Tibial nerve (tissue), 4 donors: ENCODE measurements at places on chromosomes 2 and 18. TPM values are rescaled to one million over a fixed set of nuclear protein-coding genes. Genes with fewer than 3 reads are reported as not detected.
A peak's percentile ranks its signal among the peaks of the same experiment; 100 is the strongest.

The DSG2 gene
- 4.8 TPM for total RNA-seq

The TCF7L1 gene
- 5.9 TPM for total RNA-seq

The ANKRD39 gene
- total RNA-seq: 13.8 TPM

The MAP3K20 gene
- total RNA-seq: 32.6 TPM

The ST8SIA3 gene
- total RNA-seq: not detected

DNA sequence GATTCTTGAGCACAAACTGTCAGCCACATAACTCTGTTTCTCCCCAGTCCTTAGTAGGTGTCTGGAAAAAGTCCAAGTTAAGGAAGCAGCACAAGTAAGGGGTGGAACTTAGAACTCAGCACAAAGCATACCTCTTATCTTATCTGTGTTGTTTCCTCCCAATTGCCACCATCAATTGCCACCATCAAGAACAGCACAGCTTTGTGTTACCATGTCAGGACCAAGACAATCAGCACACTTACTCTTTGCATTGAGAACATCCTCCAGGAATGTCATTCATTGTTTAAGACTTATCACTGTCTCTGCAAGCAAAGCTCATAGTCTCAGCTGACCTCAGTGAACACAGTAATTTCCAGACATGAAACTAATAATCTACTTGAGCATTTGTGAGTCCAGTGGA lies 212.7 kb upstream of the FSHR start:
- no peaks in the 10 kb centered on the region for H3K4me1 ChIP-seq
- no peaks in the 10 kb centered on the region for H3K27me3 ChIP-seq
- DNase-seq: no peak

DNA sequence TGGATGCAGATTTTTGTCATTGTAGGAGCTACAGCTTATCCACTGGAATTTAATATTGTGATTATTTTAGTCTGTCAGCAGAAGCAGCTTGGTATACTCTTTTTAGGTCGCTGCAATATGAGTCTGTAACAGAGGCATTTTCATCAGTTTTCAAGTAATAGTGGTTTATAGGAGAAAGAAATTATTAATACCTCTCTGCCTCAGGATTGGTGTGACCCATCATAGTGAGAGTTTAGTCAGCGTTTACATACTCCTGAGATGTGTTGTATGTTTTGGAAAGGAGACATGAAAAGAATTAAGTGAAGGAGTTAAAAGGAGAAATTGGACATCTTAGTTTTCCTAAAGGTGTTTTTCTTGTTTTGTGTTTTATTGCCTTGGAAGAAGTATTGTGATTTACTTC lies 189.8 kb downstream of the GULP1 start:
- H3K27me3 ChIP-seq: no peaks in the 10 kb centered on the region
- no peaks in the 10 kb centered on the region for H3K4me1 ChIP-seq
- H3K36me3 ChIP-seq: no peaks in the 10 kb centered on the region
- no peak overlapping the region for H3K4me3 ChIP-seq
- no peak overlapping the region for H3K27ac ChIP-seq

GRCh38 chr2:121670181-121670580 lies 20.9 kb upstream of the CLASP1 start:
- H3K4me1 ChIP-seq: no peaks in the 10 kb centered on the region
- no peak overlapping the region for H3K4me3 ChIP-seq
- no peak for DNase-seq
- H3K36me3 ChIP-seq: no peaks in the 10 kb centered on the region

DNA sequence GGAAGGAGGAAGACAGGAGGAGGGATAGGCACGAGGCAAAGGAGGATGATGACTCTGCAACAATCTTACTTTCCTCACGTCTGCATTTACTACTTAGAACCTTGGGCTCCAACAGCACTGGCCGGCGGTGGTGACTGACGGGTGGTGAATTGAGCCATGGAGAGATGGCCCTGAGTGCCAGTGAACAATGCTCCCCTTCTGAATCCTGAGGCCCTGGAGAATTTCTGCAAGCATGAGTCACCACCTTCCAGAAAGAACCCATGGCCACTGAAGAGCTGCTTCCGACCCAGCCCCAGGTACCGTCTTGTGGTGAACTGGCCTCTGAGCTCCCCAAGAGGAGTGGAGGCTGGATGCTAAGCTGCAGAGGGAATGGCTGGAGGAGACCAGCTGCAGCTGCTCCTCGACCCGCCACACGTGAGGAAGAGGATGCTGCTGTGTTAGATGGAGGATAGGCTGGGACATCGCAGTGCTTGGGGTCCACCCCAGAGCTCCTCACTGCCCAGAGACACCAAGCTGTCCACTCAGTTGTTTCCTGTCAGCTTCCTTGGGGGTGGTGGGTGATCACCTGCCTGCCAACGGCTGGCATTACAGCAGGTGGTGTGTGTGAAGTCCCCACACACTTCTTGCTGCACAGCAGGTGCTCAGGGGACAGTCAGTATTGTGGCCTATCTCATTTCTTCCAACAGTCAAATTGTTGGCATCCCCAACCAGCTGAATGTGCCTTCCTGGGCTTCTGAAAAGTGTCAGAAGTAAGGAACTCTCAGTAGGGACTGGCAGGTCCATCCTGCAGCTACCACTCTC lies 186.5 kb upstream of the ID2 start:
- H3K27ac ChIP-seq: no peak overlapping the region
- no peak for DNase-seq
- no peak overlapping the region for H3K4me3 ChIP-seq
- peaks cover 21% of the 10 kb centered on the region for H3K4me1 ChIP-seq

GRCh38 chr2:204078003-204078698 lies 141.6 kb downstream of the ICOS start:
- H3K4me3 ChIP-seq: no peak overlapping the region
- H3K36me3 ChIP-seq: no peaks in the 10 kb centered on the region
- no peaks in the 10 kb centered on the region for H3K4me1 ChIP-seq
- no peak overlapping the region for H3K27ac ChIP-seq
- H3K27me3 ChIP-seq: no peaks in the 10 kb centered on the region
- no peak for DNase-seq

DNA sequence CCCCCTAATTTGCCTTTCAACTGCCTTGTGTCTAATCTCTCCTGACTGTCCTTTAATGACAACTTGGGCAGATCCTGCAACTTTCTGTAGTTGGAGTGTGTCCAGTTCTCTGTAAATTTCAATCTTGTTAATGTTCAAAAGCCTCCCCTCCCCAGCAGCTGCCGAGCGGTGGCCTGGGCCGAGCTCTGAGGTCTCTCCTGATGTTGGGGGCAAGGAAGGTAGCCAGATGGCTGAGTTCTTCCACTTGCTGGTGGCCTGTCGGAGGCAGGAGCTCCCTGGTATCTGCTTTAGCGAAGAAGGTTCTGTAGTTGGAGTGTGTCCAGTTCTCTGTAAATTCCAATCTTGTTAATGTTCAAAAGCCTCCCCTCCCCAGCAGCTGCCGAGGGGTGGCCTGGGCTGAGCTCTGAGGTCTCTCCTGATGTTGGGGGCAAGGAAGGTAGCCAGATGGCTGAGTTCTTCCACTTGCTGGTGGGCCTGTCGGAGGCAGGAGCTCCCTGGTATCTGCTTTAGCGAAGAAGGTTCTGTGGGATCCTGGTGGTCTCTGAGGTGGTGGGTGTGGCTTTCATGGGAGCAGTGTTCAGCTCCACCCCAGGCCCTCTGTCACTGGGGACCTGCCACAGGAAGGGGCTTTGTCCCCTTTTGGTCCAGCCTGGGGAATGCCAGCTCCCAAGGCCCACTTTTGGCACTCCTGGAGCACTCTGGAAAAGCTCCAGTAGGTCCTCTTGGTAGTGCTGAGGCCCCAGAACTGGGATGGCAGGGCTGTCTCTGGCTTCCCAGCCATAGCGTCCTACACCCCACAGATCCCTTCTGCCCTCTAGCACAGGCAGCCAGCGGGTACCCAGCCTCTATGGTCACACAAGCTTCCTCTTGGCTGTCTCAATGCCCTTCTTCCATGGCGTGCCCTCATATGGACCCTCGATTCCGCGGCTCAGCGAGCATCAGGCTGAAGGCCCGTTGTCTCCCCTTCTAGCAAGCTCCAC lies 211.9 kb downstream of the ALPK2 start:
- no peak for DNase-seq
- H3K36me3 ChIP-seq: no peaks in the 10 kb centered on the region
- no peak overlapping the region for H3K4me3 ChIP-seq
- no peak overlapping the region for H3K27ac ChIP-seq
- H3K27me3 ChIP-seq: no peaks in the 10 kb centered on the region
- peaks cover 23% of the 10 kb centered on the region for H3K4me1 ChIP-seq

GRCh38 chr18:49858309-49859020 lies 45.1 kb upstream of the ACAA2 start:
- H3K4me3 ChIP-seq: no peak overlapping the region
- no peak overlapping the region for H3K27ac ChIP-seq
- no peaks in the 10 kb centered on the region for H3K36me3 ChIP-seq
- DNase-seq: peak; percentile 44
- H3K4me1 ChIP-seq: no peaks in the 10 kb centered on the region
- H3K27me3 ChIP-seq: no peaks in the 10 kb centered on the region

- H3K27ac ChIP-seq: no peak overlapping the region
- H3K36me3 ChIP-seq: no peaks in the 10 kb centered on the region
- H3K27me3 ChIP-seq: no peaks in the 10 kb centered on the region
- no peak overlapping the region for H3K4me3 ChIP-seq
- no peak for DNase-seq
These were observed 29.4 kb upstream of the TSPYL6 start for GRCh38 chr2:54285451-54285850.

GRCh38 chr2:45132551-45132950 lies 123.3 kb upstream of the SIX2 start:
- no peaks in the 10 kb centered on the region for H3K36me3 ChIP-seq
- H3K4me3 ChIP-seq: no peak overlapping the region
- DNase-seq: no peak
- no peak overlapping the region for H3K27ac ChIP-seq
- peaks cover 7% of the 10 kb centered on the region for H3K4me1 ChIP-seq

- H3K36me3 ChIP-seq: no peaks in the 10 kb centered on the region
- H3K27me3 ChIP-seq: peaks cover 47% of the 10 kb centered on the region
- H3K4me1 ChIP-seq: no peaks in the 10 kb centered on the region
- H3K4me3 ChIP-seq: no peak within 1 kb of the TSS
- no peak for DNase-seq
These were observed at the start of gene ERFE for GRCh38 chr2:238158509-238159070. TSS of gene ERFE (plus strand) at chr2:238158970. CDS start at chr2:238159008, 38 bp downstream.

DNA sequence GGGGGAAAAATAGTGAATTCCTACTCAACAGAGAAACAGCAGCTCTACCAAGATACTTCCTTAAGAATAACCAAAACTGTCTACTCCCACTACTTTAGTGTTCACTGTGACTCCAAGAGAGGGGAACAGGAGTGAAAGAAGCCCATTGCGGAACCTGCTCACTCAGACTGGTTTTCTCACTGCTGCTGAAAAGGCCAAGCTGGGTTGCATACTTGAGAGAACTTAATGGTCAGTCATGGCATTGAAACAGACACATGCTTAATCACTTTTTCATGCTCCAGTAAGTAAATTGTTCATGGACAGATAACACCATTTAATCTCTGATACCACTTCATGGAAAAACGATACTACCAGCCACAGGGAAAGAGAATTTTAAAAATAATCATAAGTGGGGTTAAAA lies 35.7 kb upstream of the SLC8A1 start:
- no peak overlapping the region for H3K4me3 ChIP-seq
- no peaks in the 10 kb centered on the region for H3K27me3 ChIP-seq
- DNase-seq: no peak
- H3K36me3 ChIP-seq: no peaks in the 10 kb centered on the region

DNA sequence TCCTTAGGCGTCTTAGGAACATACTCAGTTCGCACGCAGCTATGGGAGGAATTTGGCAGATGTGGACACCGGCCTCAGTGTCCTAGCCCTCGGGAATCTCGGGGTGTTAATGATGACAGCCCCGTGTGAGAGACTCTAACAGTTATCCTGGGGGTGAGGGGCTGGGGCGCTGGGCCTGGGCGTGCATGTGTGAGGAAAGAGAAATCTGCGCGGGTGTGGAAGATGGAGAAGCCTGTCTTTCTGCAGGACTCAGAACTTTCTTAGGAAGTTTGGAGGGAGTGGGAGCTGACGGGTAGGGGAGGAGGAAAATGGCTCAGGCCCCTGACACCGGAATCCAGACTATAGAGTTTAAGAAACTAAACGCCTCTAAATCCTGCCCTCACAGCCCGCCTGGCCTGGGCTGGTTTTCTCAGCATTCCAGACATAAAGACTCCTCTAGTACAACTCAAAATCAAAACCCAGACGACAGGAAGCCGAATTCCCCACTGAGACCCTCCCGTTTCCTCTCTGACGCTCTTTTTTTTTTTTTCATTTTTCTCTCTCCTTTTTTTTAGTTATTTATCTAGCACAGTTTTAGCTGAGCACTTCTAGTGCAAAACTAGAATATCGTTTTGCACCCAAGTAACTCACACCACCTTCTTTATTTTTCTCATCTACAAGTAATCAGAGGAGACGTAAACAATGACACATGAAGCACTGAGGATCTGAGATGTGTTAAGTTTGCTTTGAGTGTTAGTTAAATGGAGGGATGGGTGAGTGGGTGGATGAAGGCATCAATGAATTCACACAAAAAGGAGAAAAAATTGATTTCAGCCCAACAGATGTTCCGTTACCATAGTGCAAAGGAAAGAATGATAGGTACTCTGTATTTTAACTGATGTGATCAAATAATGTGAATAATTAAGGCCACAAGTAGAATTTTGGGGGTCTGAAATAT lies 1.2 kb upstream of the HAAO start:
- no peaks in the 10 kb centered on the region for H3K27me3 ChIP-seq
- H3K36me3 ChIP-seq: no peaks in the 10 kb centered on the region
- peaks cover 34% of the 10 kb centered on the region for H3K4me1 ChIP-seq
- peak; percentile 41 for DNase-seq

GRCh38 chr2:199804831-199805230 lies 46.2 kb downstream of the FTCDNL1 start:
- H3K27me3 ChIP-seq: no peaks in the 10 kb centered on the region
- no peaks in the 10 kb centered on the region for H3K4me1 ChIP-seq
- no peak overlapping the region for H3K27ac ChIP-seq
- no peak for DNase-seq
- H3K36me3 ChIP-seq: no peaks in the 10 kb centered on the region
- H3K4me3 ChIP-seq: no peak overlapping the region
